ENCODE measurements at places on chromosomes 6 and 20. TPM values are rescaled to one million over a fixed set of nuclear protein-coding genes. Genes with fewer than 3 reads are reported as not detected.

Gene LAMA5
- total RNA-seq: 17.5 TPM

Gene ZNF165
- total RNA-seq: 0.26 TPM

Gene SLC26A8
- total RNA-seq: not detected

Gene MUCL3
- total RNA-seq: not detected

Gene GNAS-AS1
- 6.3 TPM for total RNA-seq

GRCh38 chr6:92828788-92829187, 590.6 kb downstream of the EPHA7 start:
- DNase-seq: no peak

DNA sequence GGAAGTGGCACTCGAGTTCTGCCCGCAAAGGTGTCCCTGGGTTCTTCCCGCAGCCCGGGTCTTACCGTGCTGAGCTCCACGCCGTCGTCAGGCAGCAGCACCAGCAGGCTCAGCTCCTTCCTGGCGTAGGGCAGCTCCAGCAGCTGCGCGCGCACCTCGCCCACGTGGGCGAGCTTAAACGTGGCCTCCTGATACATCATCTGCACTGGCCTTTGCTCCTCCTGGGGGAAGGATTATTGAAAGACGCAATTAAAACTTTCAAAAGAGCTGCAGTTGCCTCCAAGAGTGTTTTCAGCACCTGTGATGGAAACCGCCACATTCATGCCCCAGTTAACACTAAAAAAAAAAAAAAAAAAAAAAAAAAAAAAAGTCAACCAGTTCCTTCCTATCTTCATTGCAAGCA, 11.3 kb downstream of the SERPINB9 start:
- no peak for DNase-seq

- DNase-seq: no peak
These were observed 12.8 kb upstream of the DSTN start for GRCh38 chr20:17556837-17557674.

GRCh38 chr6:52293067-52293466, 8.5 kb upstream of the MCM3 start:
- DNase-seq: no peak

DNA sequence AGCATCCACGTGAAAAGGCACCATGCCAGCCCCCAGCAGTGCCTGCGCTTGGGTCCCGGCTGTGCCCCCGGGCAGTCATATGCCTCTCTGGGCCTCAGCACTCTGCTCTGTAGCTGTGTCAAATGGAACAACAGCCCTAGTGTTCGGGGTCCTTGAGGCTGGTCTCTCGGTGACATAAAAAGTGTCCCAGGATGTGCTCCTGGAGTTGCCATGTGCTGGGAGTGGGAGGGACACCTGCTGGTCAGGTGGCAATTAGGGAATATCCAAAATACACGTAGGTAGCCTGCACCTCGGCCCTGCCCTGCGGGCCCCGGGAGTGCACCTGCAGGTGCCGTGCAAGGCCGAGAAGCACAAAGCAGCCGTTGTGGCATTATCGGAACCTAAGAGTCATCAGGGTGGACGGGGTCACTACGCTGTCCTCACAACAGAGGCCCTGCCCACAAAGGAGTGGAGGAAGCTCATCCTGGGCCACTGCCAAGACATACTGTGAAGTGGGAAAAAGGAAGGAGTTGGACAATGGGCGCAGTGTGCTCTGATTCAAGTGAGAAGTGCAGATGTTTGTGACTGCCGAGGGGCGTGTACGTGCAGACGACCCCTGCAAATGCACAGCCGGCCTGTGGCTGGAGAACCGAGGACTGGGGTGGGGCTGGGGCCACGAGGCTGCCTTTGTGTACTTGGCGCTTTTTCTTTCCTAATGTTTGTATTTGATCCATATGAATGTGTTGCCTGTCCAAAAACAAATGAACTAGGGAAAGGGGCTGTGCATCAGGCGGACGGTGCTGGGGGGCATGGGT, 24.6 kb downstream of the SLCO4A1 start:
- DNase-seq: no peak

DNA sequence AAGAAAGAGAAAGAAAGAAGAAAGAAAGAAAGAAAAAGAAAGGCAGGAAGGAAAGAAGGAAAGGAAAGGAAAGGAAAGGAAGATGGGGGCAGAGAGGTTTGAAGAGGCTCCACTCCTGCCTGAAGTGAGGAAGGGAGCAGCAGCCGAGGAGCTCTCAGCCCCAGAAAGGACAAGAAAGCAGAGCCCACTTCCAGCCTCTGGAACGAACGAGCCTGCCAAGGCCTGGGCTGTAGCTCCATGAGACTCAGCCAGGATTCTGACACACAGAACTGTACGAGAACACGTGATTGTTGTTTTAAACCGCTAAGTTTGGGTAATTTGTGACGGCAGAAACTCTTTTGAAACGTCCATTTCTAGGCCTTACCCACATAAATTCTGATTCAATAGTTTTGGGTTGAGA, 69.5 kb downstream of the TTLL2 start:
- no peak for DNase-seq

DNA sequence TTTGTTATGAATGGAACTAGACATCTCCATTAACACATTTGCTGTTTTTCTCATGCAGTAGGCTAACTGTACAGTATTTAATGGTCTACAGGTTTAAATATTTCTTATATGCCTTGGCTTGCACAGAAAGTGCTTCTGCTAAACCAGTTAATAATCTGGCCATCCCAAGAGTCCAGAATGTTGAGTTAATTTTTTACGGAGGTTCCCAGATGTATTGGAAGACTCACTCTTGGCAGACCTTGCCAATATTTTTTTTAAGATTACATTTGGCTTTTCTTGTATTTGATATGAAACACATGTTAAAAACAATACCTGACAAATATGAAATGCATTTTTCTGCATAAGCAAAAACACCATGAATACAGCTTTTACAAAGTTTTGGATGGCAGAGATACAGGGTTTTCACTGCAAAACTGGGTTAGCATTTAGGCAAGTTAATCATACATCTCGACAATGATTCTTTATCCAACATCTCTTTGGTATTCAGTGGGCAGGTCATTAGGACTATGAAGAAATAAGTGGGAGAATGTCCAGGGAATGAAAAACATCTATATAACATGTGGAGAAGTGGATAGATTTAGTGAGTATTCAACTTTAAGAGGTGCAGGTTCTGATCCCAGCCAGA, 94.0 kb downstream of the SGK1 start:
- DNase-seq: no peak

DNA sequence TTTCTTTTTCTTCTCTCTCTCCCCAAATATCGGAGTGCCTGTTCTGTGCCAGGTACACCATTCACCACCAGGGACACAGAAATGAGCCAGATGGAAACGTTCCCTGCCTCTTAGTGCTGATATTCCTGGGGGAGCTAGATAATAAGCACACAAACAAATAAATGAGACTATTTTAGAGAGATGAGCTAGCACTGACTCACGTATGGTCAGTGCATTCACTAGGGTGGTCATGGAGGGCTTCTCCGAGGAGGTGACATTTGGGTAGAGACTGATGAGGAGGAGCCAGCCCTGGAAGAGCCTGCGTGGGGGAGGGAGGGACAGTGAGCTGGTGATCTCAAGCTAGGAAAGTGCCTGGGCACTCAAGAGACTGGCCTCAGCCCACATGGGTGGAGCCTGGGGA, 252.3 kb upstream of the KCNG1 start:
- DNase-seq: no peak

GRCh38 chr6:122649701-122650100, 39.5 kb downstream of the PKIB start:
- DNase-seq: no peak

DNA sequence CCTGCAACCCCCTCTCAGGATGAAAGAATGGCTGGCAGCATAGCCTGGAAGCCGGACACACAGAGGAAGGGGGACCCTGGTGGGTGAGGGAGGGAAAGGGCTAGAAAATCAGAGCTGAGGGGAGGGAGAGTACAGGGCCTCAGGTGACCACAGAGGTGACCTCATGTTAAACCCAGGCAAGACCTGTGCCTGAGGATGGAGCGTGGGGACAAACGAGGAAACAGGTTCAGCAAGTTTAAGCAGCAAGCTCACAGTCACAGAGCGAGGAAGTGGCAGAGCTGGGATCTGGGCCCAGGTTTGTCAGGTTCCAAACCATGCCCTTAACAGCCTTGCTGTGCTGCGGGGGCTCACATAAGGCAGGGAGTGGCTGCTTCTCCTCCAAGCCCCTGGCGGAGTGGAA, 4.0 kb upstream of the BPI start:
- no peak for DNase-seq

DNA sequence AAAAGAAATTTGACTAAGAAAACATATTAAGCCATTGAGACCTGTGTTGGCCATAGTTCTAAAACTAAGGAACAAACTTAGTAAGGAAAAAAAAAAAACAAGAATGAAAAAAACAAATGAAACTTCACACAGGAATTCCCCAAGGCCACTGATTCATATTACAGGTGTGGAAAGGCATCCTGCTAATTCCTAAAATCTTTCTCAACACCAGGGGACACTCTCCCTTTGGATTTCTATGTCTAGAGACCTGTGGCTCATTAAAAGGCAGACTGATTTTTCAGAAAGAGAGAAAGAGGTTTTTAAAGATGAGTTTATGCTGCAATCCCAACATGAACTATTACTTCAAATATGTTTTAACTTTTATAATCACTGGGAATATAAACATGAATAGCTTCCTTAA, at the start of gene OR12D1:
Gene OR12D1 (plus strand): TSS at position 341 of the 400 bp plus-strand sequence.
- no peak for DNase-seq

DNA sequence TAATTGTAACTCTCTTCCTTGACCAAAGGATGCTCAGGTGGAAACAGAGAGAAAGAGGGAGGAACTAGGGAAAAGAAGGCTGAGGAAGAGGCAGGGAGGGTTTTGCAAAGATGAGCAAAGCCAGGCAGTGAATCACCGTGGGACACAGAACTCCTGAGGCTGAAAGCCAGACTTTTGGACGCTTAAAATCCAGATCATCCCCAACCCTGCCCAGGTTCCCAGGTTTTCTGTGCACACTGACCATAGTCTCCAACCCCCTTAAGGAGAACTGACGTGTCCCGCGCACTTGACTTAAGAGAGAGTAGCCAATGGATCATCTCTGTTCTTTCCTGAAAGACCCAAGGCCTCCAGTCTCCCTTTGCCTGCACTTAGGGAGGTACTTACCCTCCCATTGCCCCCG, 75.3 kb downstream of the LRFN2 start:
- no peak for DNase-seq

DNA sequence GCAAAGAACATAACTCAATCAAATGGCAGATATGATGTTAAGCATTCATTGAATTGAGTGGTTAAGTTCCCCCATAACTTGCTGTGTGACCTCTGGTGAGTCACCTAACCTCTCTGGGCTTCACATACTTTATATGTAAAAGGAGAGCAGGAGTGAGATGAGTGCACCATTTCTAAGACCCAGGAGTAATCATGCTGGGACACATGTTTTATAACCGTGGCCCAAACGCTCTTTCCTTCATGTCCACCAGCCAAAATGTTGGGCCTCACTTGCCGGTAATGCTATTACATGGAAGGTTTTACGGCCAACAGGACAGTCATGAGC, 40.3 kb upstream of the CCDC167 start:
- no peak for DNase-seq

DNA sequence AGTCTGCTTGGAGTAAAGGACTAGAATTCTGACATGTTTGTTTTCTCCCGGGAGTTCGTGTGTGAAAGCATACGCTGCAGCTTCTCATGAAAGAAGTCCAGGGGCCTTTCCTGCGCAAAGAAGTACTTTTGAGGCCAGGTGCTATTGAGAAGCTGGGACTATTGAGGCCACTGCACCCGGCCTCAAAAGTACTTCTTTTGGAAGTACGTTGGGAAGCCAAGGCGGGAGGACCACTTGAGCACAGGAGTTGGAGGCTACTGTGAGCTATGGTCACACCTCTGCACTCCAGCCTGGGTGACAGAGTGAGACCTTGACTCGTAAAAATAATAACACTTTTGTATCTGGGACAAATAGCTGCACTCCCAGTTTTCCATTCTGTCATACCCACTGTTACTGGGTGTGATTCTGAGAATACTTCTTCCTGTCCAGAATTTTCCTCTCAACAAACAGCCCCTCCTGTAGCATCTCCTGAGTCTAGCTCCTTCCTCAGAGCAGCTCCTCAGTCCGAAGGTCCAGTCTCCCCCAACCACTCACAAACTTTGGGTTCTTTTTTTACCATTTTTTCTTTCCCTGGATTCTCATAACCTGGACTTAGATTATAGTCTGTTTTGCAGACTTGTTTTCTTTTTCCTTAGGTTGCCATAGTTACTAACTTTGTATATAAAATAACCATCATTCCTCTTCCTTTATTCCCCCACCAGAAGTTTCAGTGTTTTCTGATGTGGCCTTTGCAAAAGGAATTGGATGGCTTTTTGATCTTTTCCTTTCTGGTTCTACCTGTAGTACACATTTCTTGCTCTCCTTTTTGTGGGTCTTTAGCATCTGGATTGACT, 12.7 kb downstream of the STK35 start:
- DNase-seq: no peak

DNA sequence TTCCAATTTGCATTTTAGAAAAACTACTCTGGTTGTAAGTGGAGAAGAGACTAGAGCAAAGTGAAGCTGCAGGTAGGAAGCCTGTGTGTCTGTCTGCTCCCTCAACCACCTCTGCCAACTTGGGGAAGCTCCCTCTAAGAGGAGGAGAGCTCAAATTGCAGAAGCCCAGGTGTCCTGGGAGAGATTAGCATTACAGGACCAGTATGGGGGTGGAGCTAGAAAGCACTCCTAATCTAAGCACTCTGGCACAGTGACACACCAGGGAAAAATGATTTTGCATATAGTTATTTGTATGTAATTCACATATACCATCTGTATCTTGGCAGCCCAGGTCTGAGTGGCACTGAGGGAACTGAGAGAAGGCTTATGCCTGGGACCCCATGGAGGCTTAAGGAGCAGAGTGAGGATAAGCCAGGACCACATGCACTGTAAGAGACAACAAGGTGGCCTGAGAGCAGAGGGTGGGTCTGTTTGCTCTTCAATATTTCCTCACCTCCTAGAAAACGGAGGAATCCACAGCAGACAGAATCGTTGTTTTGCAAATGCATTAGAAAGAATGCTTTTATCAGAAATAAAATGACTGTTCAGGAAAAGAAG, 13.6 kb downstream of the GSTA2 start:
- DNase-seq: peak; percentile 52

DNA sequence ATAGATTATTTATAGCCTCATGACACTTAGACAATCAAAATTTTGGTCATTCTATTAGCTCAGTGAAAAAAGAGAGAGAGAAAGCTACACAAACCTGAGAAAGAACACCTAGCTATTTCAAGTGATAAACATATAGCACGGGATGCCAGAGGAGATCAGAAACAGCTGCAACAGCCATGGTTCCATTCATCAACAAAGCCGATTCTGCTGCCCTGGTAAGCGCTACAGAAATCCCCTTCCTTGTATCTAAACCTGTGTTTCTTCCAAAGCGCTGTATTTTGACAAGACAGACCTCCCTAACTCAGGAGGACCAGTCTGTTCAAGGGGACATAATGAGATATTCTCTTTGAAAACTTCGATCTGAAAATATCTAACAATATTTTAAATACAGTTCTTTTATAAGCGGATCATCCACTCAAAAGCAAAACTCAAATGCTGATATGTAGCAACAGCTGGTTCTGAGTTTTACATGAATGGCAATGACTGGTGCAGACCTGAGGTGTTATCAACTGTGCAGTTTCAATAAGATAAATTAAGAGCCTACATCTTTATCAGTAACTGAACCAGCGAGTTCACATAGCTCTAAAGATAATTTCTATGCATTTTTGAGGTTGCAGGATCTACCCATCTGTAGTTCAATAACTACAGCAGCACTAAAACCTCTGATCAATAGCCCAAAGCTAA, 447.8 kb downstream of the FRK start:
- DNase-seq: no peak

- no peak for DNase-seq
These were observed 26.0 kb upstream of the KIF16B start for GRCh38 chr20:16599257-16599656.

Data from Karpas-422 (cell line).